Epithelial cell of alveolus of lung (primary cell): ENCODE measurements at places on chromosomes 1 and 21. TPM values are rescaled to one million over a fixed set of nuclear protein-coding genes. Genes with fewer than 3 reads are reported as not detected.

Gene OPRD1
- total RNA-seq: 0.16 TPM in 1 of 2 replicates, not detected in the other

Gene ANGPTL7
- not detected in 2 replicates for total RNA-seq

Gene KRTAP10-4
- total RNA-seq: not detected in 2 replicates

Gene TCP10L
- 2.6 TPM in 1 of 2 replicates, not detected in the other for total RNA-seq

Gene CLIC6
- 0.24 and 0.26 TPM in 2 replicates for total RNA-seq

Gene LINGO4
- total RNA-seq: not detected in 2 replicates

Gene ADAM15
- 33.1 and 81.6 TPM in 2 replicates for total RNA-seq

Gene TBX19
- total RNA-seq: 0.26 and 0.96 TPM in 2 replicates

Gene PERM1
- total RNA-seq: not detected in 2 replicates

Gene CD1D
- 7.8 and 17.6 TPM in 2 replicates for total RNA-seq

Gene PRAMEF18
- not detected in 2 replicates for total RNA-seq

Gene FAM167B
- 0.40 TPM in 1 of 2 replicates, not detected in the other for total RNA-seq

Gene ITGB2
- 0.26 and 1.2 TPM in 2 replicates for total RNA-seq

Gene NEK2
- 4.5 and 15.0 TPM in 2 replicates for total RNA-seq

Gene PLA2G5
- not detected in 2 replicates for total RNA-seq

Gene CR2
- not detected in 2 replicates for total RNA-seq

Gene KCNE2
- not detected in 2 replicates for total RNA-seq

Gene PLA2G2F
- not detected in 2 replicates for total RNA-seq

Gene KRTAP19-1
- not detected in 2 replicates for total RNA-seq

Gene WDR64
- total RNA-seq: not detected in 2 replicates

Gene S100A7
- not detected in 2 replicates for total RNA-seq

Gene TMEM200B
- 21.1 and 28.7 TPM in 2 replicates for total RNA-seq

Gene SYPL2
- under 0.01 and 0.32 TPM in 2 replicates for total RNA-seq

Gene GNG5
- total RNA-seq: 85.3 and 89.1 TPM in 2 replicates

Gene CCDC17
- 0.26 and 3.1 TPM in 2 replicates for total RNA-seq

Gene ZBED6
- 11.4 and 16.0 TPM in 2 replicates for total RNA-seq

Gene FTCD
- total RNA-seq: not detected in 2 replicates

Gene VANGL2
- 2.6 and 7.6 TPM in 2 replicates for total RNA-seq

Gene OR2AK2
- not detected in 2 replicates for total RNA-seq

Gene SH2D1B
- total RNA-seq: not detected in 2 replicates

Gene CHIT1
- total RNA-seq: not detected in 2 replicates
